ENCODE measurements at places on chromosomes 7 and 10.

DNA sequence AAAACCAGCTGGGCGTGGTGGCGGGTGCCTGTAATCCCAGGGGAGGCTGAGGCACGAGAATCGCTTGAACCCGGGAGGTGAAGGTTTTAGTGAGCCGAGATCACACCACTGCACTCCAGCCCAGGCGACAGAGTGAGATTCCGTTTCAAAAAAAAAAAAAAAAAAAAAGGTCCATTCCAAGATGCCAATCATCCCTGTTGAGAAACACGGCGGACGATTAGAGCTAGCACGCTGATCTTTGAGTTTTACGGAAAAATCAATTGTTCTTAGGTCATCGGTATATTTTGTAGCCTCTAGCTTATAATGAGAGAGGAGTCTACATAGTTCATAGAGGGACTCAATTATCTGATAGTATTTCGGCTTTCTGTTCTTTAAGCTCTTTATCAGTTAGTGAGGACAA lies 169.2 kb downstream of the PRKCQ start:
- H3K36me3 ChIP-seq, result no peaks in the 10 kb centered on the region
- H3K27me3 ChIP-seq, result peaks cover 33% of the 10 kb centered on the region
- no peak for DNase-seq
- no peak overlapping the region for H3K27ac ChIP-seq
- no peak overlapping the region for H3K4me3 ChIP-seq

DNA sequence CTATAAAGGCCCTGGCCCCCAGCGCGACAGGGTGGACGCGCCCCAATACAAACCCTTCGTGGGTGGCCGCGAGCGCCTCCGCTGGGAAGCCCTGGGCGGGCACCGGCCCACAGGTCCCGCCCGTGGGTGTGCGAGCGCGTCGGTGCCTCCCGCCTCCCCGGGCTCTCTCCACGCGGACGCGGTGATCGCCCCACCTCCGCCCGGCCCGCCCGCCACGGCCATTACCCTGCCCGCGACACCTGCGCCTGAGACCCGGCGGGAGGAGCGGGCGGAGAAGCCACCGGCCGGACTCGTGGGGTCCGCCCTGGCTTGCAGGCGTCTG lies 81.2 kb downstream of the PAX2 start:
- peaks cover 73% of the 10 kb centered on the region for H3K27me3 ChIP-seq
- no peaks in the 10 kb centered on the region for H3K36me3 ChIP-seq
- peaks cover 14% of the 10 kb centered on the region for H3K4me1 ChIP-seq
- no peak for DNase-seq

- H3K27me3 ChIP-seq, result no peaks in the 10 kb centered on the region
- H3K4me3 ChIP-seq, result no peak overlapping the region
- no peaks in the 10 kb centered on the region for H3K36me3 ChIP-seq
- DNase-seq, result no peak
Observed at GRCh38 chr7:35565927-35566326, 129.0 kb downstream of the HERPUD2 start.

GRCh38 chr7:155289949-155290501 lies 7.7 kb upstream of the INSIG1 start:
- H3K27ac ChIP-seq, result no peak overlapping the region
- H3K27me3 ChIP-seq, result no peaks in the 10 kb centered on the region
- H3K4me1 ChIP-seq, result no peaks in the 10 kb centered on the region
- H3K36me3 ChIP-seq, result no peaks in the 10 kb centered on the region
- no peak overlapping the region for H3K4me3 ChIP-seq
- DNase-seq, result no peak

DNA sequence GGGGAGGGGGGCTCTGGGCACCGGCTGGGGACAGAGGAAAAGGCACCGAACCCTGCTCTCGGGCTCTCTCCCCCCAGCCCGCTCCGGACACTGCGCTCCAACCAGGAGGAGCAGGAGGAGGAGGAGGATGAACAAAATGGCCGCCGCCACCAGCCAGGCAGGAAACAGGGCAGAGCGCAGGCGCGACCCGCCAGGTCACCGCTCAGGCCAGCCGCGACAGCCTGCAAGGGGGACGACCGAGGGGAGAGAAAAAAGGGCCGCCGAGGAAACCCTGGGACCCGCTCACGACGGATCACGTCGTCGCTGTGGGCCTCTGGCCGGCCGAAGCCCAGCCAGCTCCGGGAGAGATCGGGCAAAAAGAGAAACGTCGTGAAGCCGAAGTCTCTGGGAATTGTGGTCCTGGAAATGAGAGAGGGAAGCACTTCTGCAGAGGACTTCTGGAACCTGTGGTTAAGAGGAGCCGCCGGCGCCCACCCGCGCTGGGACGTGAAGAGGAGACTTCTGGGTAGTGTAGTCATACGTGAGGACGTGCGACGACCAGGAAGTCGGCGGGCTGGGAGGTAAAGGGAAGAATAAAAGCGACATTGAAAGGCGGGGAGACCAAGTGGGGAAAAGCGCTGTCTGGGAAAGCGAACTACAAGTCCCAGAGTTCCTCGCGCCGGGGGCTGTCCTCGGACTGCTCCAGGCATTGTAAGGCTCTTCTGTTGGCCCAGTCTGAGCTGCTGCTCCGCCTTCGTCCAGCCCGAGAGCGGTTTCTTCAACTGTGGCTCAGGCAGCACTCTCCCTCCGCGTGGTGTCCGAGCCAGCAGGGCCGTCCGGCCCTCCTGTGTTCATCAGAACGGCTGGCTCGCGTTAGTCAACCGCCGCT lies at the start of gene TIAL1:
TSS of gene TIAL1 (minus strand) at position 428 of the 868 bp plus-strand sequence. CDS start 499 bp downstream, outside the sequence.
- peak within 1 kb of the TSS; percentile 92 for H3K4me3 ChIP-seq
- peak; percentile 95 for DNase-seq
- peak within 1 kb of the TSS; percentile 97 for H3K27ac ChIP-seq

DNA sequence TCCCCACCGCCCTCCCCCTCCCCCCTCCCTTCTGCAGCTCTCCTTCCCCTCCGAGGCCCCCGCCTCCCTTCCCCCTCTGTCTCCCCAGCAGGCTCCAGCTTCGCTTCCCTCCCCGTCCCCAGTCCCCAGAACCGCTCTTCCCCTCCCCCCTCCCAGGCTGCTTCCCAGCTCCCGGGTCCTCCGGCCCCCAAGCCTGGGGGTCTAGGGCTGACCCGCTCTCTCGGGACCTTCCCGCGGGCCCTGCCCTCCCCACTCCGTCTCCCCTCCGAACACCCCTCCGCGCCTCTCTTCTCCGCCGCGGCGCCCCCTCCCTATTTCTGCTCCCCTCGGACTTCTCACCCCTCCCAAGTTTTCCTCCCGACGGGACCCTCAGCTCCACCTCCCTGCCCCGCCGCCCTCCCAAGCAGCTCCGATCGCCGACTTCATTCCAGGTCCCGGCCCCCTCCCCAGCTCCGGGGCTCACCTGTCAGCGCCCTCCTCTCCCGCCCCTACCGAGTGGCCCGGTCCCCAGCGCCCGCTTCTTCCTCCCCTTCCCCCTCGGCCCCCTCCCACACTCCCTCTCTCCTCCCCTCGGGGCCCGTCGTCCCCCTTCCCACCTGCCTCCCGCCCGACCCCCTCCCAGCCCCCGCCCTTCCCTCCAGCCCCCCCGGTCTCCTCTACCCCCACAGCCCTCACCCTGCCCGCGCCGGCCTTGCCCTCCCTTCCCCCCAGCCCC lies 990 bp downstream of the ZNF467 start:
- H3K4me1 ChIP-seq, result peaks cover 6% of the 10 kb centered on the region
- peak overlapping the region; percentile 82 for H3K4me3 ChIP-seq
- DNase-seq, result peak; percentile 77
- H3K36me3 ChIP-seq, result peaks cover 11% of the 10 kb centered on the region
- no peak overlapping the region for H3K27ac ChIP-seq

DNA sequence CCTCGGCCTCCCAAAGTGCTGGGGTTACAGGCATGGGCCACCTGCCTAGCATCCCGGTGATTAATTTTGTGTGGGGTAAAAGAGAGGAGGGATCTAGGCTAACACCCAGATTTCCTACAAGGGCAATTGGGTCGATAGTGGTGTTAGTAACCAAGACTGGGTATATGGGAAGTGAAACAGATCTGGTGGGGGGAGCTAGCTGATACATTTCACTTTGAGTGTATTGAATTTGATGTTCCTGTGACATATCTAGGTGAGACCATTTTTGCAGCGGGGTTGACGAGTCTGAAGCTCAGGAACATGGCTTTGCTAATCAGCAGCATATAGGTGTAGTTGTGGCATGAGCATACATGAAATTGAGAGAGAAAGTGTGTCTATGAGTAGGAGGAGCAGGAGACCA lies 12.0 kb downstream of the CLCN1 start:
- H3K4me3 ChIP-seq, result no peak overlapping the region
- DNase-seq, result no peak
- H3K27ac ChIP-seq, result no peak overlapping the region
- H3K36me3 ChIP-seq, result no peaks in the 10 kb centered on the region
- peaks cover 20% of the 10 kb centered on the region for H3K4me1 ChIP-seq
- no peaks in the 10 kb centered on the region for H3K27me3 ChIP-seq

DNA sequence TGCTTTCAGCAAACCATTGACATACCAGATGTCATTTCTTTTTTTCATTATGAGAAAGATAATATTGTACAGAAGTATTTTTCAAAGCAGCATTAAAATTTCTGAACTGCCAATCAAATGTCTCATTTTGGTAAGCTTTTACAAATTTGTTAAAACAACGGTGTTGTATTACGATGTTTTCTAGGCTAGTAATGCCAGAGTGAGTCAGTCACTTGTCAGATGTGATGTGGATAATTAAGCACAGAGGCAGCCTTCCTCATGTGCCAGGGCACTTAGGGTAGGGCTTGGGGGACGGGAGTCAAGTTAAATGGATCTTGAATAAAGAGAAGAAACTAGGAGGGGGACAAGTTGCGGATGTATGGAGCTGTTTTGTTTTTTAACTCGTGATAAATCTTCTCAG lies 10.1 kb downstream of the PSTK start:
- H3K4me1 ChIP-seq, result no peaks in the 10 kb centered on the region

DNA sequence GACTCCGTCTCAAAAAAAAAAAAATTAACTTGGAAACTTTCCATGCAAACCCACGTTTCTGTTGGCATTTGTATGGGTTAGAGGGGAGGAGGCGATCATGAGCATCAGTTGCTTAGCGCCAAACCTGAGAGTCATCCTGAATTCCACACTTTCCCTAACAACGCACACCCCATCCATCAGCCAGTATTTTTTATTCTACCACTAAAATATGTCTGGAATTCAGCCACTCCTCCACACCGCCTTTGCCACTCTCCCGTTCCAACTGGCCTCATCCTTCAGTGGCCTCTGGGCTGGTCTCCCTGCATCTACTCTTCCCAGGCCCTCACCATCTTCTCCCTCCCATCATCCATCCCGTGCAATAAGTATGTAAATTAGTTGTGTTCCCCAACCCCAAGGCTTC lies 4.7 kb upstream of the LMBR1 start:
- H3K36me3 ChIP-seq, result no peaks in the 10 kb centered on the region
- peak; percentile 50 for DNase-seq
- no peaks in the 10 kb centered on the region for H3K27me3 ChIP-seq
- no peaks in the 10 kb centered on the region for H3K4me1 ChIP-seq
- H3K27ac ChIP-seq, result peak overlapping the region; percentile 20
- H3K4me3 ChIP-seq, result no peak overlapping the region

DNA sequence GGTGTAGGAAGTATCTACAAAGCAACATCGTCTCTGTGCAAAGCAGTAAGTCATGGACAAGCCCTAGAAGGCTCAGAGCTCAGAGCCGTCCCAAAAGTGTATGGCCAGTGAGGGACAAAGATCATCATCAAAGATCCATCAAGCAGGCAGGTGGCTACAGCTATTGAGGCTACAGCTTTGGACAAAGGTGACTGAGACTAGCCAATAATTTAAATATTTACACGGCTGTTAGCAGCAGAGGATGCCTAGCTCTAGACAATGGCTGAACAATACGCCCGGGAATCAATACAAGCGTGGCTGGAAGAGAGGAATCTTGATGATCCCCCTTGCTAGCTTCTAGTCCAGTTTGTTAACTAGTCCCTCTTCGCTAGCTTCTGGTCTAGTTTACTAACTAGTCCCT lies 17.9 kb downstream of the NMT2 start:
- H3K4me1 ChIP-seq, result peaks cover 4% of the 10 kb centered on the region
- H3K36me3 ChIP-seq, result no peaks in the 10 kb centered on the region
- H3K4me3 ChIP-seq, result no peak overlapping the region
- H3K27ac ChIP-seq, result no peak overlapping the region

GRCh38 chr10:101773923-101774588 lies 1.9 kb downstream of the FGF8 start:
- no peak overlapping the region for H3K27ac ChIP-seq
- H3K4me3 ChIP-seq, result peak overlapping the region; percentile 54
- peaks cover 8% of the 10 kb centered on the region for H3K36me3 ChIP-seq
- H3K27me3 ChIP-seq, result peaks cover 80% of the 10 kb centered on the region
- DNase-seq, result no peak
- peaks cover 27% of the 10 kb centered on the region for H3K4me1 ChIP-seq
